ENCODE measurements at places on chromosomes 6 and 20.
A peak's percentile ranks its signal among the peaks of the same experiment; 100 is the strongest.

DNA sequence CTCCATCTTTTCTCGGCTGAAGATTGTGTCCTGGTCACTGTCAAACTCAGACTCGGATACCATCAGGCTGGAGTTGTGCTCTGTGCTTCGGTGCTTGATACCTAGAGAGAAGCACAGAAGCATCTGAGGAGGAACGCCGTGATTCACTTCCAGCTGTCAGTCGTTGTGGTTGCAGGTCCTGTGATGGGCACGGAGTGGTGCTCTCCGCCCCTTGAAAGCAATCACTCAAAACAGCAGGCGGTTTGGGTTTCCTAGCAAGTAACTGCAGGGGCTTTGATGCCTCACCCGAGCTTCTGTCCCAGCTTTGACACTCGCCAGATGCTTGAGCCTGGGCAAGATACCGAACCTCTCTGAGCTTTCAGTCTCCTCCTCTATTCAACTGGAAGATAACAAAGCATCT, 52.5 kb downstream of the ALDH5A1 start:
- DNase-seq = no peak

GRCh38 chr20:14453259-14453658, 115.8 kb upstream of the FLRT3 start:
- DNase-seq = no peak

DNA sequence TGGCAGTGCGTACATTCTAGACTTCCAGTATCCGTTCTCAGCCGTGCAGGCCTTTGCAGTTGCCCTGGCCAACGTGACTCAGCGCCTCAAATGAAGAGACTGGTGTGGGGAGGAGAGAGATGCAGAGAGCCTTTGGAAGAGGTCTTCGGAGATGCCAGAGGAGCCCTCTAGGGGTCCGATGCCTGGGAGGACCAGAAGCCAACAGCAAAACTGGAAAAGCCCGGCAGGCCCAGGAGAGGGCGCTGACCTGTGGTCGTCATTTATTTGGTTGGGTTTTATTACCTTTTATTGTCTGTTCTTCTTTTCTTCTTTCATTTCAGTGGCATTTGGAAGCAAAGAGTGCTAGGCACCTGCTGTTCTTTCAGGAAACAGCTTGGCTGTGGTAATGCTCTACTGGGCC, 53.3 kb upstream of the TMEM181 start:
- no peak for DNase-seq

DNA sequence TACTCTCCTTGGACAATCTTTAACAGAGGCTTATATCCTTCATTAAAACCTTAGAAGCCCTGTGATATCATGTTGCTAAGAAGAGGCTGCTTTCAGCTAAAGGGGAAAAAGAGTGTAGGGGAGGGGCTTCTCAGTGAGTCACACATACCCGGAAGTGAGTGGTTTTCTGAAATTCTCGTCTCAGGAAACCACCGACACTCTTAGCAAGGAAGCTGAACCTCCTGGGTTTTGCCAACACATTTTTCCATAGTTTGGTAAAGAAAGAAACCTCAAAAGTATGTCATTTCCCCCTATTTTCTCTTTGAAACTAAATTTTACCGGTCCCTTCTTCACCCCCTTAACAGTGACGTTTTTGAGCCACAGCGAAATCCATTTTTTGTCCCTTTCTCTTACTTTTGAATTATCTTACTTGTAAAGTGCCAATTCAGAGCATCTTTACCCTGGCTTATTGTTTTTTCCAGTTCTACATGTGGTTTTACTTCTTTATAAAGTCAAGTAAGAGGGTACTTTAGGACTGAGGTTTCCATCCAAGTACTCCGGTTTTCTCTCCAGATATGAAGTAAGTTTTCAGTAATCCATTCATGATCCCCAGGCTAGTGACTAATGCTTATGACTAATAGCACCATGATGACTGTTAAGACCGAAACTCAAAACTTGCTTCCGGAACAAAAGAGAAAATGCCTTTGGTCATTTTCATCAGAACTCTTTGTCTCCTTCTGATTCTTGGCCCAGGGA, 219.3 kb downstream of the ARHGAP18 start:
- peak; percentile 86 for DNase-seq

- no peak for DNase-seq
Observed at GRCh38 chr6:161301338-161301737, 27.5 kb upstream of the AGPAT4 start.

DNA sequence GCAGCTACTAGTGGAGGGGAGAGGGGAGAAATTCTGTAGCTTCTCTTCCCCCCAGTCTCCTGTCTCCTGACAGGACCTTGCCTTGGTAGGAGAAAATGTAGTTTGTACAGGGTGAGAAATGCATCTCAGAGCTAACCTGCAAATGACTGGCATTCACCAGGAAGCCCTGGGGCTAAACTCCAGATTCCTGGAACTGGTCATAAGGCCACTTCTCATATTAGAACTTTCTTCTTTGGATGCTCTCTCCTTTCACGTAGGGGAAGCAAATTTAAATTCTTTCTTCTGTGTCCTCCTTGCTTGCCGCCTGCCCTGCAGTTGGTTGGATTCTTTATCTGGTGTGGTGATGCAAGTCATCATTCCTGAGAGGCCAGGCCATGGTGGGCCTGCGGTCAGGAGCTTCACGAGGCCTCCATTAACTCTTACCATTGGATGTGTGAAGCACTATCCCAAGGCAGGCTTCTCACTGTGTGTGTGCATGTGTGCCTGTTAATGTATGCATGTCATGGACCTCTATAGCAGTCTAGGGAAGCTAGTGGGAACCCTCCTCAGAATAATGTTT, 182.0 kb downstream of the PHF3 start:
- no peak for DNase-seq

GRCh38 chr6:139271056-139271455, 20.7 kb downstream of the TXLNB start:
- DNase-seq = no peak

GRCh38 chr6:18551228-18551627, 164.1 kb downstream of the RNF144B start:
- DNase-seq = no peak

GRCh38 chr20:39421571-39422105, 459.5 kb downstream of the DHX35 start:
- DNase-seq = no peak

DNA sequence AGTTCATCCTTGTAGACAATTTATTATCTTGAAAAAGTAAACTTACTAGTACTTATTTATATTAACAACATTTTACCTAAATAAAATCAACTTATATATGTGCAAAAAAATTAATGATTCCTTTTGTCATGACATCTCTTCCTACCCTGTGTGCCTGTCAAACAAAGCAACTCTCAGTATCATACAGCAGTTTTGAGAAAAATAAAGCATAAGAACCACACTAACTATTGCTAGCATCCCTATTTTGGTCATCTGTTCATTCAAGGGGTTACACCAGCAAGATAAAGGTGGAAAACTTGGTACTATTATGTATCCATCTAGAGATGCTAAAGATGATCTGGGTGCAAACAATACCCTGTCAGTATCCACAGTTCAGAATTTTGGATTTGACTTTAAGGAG, 7.4 kb upstream of the HLA-DRB1 start:
- no peak for DNase-seq

DNA sequence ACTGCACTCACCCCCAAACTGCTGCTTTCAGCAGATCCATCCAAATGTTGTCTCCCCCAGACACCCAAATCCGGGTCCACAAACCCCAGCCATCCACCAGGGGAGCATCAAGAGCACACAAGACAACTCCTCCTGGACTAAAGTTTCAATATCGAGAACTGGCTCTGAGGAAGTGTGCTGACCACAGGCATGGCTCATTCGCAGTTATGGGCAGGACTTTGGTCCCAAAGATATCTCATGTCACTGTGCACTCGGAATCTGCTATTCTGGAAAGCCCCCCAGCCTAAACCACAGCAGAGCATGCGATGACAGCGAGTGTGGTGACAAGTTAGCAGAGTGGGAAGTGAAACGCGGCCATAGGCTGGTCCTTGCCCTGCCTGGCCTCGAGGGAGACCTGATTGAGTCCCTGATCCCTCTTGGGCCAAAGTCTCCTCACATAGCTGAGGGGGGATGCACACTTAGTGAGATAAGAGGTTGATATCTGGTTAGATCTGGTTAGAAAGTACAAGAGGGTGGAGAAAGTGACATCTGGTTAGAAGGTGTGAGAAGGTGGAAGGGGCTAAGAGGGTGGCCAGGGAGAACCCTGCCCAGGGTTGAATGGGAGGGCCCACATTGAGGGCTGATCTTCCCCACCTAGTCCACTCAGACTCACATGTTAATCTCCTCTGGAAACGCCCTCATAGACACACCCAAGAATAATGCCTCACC, 149.7 kb downstream of the MRPL14 start:
- no peak for DNase-seq

DNA sequence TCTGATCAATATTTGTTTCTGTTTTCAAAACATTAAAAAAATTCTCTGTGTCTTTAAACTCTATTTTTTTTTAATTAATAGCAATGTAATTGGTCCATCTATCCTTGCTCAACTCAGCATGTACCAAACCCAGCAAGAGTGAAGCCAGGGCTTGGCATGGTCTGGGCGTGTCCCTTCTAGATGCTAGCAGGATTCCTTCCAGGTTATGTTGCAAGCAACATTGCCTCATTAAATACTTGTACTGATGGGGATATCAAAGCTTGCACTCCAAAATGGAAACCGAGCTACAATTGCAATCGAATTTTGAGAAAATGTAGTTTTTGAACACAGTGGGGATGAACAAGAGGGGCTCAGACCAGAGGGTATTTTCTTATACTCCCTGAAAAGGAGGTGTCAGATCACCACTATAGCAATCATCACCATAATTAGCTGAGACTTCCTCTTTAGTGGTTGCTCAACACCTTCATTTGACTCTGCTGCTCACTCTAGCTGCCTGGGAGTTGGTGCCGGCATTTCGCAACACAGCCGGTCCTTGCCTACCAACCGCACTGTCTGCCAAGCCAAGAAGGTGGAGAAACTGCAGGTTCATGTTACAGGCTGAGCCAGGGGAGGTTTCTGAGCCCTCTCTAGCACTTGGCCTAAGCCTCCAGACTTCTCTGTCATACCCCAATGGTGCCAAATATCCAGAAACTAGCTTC, 67.8 kb upstream of the RALGAPA2 start:
- DNase-seq = peak; percentile 78

DNA sequence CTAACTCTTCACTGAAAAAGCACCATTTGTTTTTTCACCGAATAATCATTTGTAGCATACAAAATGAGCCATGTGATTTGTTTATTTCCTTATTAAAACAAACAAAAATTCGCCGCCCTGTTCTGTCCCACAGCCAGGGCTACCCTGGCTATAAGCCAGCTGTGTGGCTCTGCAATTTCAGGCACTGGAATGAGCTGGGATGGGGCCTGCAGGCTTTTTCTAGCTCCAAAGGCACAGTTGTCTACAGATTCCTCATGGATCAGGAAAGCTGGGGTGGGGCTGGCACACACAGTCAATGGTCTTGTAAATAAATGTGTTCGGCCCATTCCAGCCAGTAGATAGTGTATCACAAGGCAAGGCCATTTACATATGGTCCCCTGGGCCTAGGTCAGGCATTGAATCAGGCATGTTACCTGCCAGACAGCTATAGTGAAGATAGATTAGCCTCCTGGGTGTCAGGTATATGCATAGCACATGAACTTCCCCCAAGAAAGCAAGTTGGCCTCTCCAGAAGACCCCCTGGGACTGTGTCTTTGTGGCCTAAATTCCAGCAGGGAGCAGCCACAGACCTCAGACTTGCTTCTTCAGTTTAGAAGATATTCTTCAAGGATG, 608.9 kb downstream of the MAFB start:
- DNase-seq = no peak

GRCh38 chr6:21222656-21223055, 370.9 kb upstream of the SOX4 start:
- DNase-seq = no peak

- DNase-seq = no peak
Observed at GRCh38 chr6:84847390-84848160, 83.2 kb upstream of the TBX18 start.

GRCh38 chr6:33632558-33633039, 11.5 kb downstream of the ITPR3 start:
- peak; percentile 25 for DNase-seq

DNA sequence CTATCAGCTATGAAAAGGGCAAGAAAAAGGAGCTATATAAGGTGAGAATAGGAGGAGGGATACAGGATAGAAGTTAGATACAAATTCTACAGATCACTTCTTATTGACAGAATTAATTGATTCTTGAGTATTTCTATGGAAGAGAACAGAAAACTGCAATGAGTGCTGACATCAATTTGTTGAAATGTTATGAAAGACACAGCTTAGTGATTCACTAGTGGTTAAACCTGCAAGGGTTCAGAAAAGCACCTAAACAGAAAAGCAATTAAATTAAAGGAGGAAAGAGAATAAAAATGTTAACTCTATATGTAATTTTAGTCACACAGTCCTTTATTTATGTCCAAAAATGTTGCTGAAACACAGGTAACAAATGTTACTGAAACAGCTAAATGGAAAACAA, 254.4 kb upstream of the RUNX2 start:
- no peak for DNase-seq

DNA sequence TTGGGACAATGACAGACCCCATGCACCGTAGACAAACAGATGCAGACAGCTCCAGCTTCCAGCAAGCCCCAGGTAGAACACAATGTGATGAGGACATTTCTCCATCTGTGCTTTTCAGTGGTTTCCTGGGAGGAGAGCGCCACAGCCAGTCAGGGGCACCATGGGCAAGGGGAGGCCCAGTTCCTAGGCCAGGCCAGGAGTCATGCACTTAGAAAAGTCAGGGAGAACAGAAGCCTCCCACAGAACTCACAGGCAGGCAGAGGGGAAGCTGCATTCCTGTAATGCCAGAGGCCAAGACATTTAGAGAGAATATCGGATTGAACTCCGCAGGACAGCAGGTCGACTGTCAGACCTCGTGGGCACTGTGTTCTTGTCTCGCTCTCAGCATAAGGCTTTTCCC, 9.2 kb downstream of the SYNDIG1 start:
- no peak for DNase-seq

GRCh38 chr6:141210901-141211300, 921.8 kb upstream of the GJE1 start:
- DNase-seq = no peak

- no peak for DNase-seq
Observed at GRCh38 chr6:143174951-143175350, 114.3 kb downstream of the AIG1 start.

DNA sequence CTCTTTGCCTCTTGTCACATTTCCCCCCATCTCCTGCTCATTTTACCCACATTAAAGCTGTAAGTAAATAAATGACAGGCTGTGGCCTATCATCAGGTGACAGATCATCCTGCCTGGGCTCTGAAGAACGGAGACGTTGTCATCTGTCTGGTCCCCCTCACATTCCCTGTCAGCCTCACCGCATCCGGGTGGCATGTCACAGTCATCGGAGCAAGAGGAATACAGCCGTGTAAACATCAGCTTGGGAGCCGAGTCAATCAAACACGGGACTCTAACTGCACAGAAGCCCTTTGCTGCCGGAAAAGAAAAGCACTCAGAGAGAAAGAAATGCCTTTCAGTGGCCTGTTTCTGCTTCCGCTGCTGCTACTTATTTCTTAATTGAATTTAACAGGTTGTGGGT, 371.9 kb upstream of the ID4 start:
- no peak for DNase-seq

- DNase-seq = no peak
Observed at GRCh38 chr6:129981598-129981997, 36.8 kb upstream of the L3MBTL3 start.
